ENCODE measurements at places on chromosomes 11 and 22.

- DNase-seq, result no peak
Observed at GRCh38 chr11:123392844-123393243, 37.2 kb upstream of the GRAMD1B start.

GRCh38 chr11:92986585-92986984 lies 17.1 kb downstream of the MTNR1B start:
- DNase-seq, result no peak

- no peak for DNase-seq
Observed at GRCh38 chr11:415640-416041, 842 bp upstream of the SIGIRR start.

DNA sequence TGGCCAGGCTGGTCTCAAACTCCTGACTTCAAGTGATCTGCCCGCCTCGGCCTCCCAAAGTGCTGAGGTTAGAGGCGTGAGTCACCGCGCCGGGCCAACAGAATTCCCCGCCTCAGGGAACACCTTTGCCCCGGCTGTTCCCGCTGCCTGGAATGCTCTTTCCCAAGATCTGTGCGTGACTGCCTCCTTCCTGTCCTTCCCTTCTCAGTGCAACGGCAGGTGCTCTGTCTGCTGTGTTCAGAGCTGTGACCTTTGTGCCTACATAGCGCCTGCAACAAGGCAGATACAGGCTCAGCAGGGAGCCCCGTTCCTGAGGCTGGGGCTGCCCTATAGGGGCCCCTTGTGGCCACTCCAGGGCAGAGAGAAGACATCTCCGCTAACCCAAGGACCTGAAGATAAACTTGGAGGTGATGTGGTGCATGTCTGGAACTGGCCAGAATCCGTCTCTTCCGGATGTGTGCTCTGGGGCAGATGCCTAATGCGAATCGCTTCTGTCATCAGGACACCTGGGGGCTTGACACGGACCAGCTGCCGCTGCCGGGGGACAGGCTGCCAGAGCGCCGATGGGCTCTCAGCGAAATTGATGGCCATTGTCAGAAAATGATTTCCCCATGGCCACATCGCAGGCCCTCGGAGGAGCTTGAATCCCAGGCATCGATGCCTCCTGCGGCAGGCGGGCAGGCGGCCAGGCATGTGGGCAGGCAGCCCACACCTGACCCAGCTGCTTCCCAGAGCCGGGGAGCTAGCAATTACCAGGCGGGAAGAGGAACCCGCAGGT lies 43.5 kb upstream of the TCF20 start:
- DNase-seq, result no peak

- DNase-seq, result no peak
Observed at GRCh38 chr11:44600839-44601383, 35.4 kb downstream of the CD82 start.

- DNase-seq, result no peak
Observed at GRCh38 chr22:28801845-28802594, 1.7 kb upstream of the XBP1 start.

Measured in hypothalamus (tissue), 51 donors.